ENCODE measurements at places on chromosomes 5 and 9.

- no peak for DNase-seq
Observed at GRCh38 chr5:68795190-68795589, 298.6 kb upstream of the SLC30A5 start.

- DNase-seq = peak; percentile 0
Observed at GRCh38 chr9:114055894-114056293, 22.2 kb downstream of the AMBP start.

DNA sequence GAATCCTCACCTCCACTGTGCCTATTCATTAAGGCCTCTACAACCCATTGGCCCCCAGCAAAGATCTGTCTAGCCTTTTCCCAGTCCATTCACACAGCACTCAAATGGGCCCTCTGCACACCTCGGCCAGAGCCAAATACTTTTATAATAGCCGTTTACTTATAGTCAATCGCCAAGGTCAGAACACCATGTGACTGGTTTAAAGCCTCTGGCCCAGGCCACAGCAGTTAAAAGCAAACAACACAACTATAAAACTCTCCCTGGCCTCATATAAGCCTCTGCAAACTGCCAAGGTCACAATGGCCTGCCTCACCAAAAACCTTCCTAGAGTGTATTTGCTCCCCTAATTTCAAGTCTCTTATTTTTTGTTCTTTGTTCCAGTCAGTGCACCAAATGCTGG lies 562.6 kb downstream of the CAAP1 start:
- DNase-seq = no peak

DNA sequence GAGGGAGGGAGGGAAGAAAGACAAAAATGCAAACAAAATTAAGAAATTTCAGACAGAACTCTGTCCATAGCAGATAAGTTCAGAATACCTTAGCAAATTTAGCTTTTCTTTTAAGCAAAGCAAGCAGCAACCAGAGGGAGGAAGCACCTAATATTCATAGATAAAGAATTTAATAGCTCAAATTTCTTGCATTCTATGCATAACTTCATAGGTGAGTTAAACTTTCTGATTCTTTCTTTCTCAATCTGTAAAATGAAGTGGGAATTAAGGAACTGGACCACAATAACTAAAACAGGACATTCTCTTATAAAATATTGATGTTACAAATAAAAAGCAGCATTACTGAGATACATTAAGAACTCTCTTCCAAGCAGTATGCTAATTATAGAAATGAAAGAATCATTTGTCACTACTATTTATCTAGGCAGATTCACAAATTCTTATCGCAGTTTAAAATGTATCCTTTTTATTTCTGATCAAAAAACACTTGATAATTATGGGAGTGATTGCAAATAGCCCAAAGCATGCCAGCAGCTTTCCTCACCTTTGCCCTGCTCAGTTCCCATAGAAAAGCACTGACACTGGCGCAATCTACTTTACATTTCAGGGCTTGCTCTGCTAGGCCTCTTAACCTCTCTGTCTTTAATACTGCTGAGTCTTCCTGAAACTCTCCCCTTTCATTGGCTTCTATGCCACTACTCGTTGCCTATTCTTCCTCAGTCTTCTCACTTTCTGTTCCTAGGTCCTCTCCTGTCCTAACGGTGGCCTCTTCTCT lies 341.8 kb downstream of the PIK3R1 start:
- no peak for DNase-seq

DNA sequence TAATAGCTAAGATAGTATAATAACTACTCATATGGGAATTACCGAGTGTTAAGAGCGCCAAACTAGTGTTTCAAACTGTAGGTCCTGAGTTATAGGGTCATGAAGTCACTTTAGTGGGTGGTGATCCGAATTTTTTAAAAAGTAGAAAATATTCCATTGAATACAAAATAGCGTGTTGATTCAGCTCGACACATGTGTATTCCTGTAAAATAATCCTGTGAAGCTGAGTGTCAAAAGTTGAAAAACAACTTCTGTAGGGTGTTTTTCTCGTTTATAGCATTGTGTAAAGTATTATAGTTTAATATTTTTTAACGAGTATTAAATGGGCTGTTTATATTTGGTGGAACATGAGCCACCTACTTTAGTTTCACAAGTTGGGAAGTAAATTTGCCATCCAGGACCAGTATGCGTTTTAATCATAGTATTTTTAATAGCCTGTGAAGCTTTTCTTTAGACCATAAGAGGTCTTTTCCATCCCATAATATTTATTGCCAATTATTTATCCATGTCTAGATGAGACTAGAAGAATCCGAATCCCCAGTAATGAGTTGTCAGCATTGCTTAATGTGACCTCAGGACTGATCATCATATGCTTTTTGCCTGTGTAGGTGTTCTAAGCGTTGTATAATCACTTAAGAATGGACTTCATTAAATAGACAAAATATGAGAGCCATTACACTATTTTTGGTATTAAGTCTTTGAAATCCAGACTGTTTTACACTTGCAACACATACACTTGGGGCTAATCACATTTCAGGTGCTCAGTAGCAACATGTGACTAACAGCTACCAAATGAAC lies 84.1 kb downstream of the PTPDC1 start:
- no peak for DNase-seq
